ENCODE measurements at places on chromosomes 5 and 9. TPM values are rescaled to one million over a fixed set of nuclear protein-coding genes. Genes with fewer than 3 reads are reported as not detected.
A peak's percentile ranks its signal among the peaks of the same experiment; 100 is the strongest.

Gene ADGRV1
- polyA plus RNA-seq, result 0.06 TPM

Gene PHF24
- polyA plus RNA-seq, result not detected

Gene ANKRD18B
- 0.85 TPM for polyA plus RNA-seq

Gene PTCH1
- polyA plus RNA-seq, result 3.3 TPM

Gene PPIC
- polyA plus RNA-seq, result 105 TPM

Gene PCDHB8
- polyA plus RNA-seq, result 0.42 TPM

- no peak for DNase-seq
These were observed 126.1 kb upstream of the RETREG1 start for GRCh38 chr5:16742938-16743337.

DNA sequence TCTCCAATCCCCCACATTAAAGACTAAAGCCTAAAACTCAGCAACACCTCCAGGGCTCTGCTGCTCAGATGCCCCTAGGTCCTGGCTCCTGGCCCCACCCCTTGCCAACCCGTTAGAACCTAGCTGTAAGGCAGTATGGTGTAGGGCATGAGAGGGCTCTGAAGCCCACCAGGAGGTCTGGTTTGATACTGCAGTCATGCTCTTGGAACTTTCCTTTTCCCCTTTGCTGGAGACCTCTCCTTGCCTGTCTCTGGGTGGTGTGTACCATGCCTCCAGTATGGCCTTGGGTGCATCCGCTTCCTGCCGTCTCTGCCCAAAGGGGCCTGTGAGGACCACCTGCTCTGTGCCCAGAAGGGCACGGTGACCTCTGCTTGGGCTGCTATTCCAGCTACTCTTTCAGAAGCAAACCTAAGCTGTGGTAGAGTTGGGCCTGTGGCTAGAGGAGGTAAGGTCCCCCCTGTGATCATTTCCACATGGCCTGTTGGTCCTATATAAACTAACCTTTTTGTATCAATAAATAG lies 3.5 kb downstream of the TENT4A start:
- DNase-seq, result no peak

GRCh38 chr5:97937846-97938245 lies 754.8 kb upstream of the RIOK2 start:
- DNase-seq, result no peak

DNA sequence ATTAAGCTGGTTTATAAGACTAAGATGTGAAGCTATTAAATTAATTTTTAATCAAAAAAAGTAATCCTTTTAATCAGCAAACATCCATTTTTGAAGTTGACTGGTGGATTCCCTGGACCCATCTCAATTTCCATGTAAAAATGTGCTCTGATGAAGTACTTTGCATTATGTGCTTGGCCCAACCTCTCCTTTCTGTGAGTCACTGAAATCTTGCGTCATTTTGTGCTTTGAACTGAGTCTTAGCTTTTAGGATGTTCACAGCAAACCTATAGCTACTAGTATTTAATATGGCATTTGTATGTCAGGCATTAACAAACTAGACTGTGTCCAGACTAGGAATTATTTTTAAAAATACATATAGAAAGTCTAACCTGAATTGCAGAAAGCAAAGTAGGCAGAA lies 55.0 kb upstream of the CDH12 start:
- no peak for DNase-seq

- DNase-seq, result peak; percentile 90
These were observed 1.1 kb downstream of the FKBP15 start for GRCh38 chr9:113219969-113220368.

DNA sequence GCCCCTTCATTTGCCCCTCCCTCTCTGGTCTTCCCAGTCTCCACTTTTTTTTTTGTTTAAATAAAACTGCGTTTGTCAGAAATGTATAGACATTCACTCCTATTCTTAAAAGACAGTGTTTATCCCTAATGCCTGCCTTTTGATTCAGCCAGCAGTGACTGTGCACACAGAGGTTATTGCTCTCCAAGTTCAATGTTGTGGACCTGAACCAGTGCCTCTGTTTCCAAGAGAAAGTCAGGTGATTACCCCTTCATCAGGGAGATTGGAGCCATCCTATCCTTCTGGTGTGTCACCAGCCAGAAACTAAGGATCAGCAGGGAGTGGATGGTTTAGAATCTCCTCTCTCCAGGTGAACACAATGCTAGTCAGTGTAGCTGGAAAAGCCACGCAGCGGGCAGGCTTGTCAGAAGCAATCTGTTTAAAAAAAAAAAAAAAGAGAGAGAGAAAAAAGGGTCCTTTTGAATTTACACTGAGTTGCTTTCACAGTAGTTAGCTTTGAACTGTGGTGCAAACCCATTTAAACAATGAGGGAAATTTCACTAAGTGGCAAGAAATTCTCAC lies 167.5 kb upstream of the DMRT1 start:
- no peak for DNase-seq

DNA sequence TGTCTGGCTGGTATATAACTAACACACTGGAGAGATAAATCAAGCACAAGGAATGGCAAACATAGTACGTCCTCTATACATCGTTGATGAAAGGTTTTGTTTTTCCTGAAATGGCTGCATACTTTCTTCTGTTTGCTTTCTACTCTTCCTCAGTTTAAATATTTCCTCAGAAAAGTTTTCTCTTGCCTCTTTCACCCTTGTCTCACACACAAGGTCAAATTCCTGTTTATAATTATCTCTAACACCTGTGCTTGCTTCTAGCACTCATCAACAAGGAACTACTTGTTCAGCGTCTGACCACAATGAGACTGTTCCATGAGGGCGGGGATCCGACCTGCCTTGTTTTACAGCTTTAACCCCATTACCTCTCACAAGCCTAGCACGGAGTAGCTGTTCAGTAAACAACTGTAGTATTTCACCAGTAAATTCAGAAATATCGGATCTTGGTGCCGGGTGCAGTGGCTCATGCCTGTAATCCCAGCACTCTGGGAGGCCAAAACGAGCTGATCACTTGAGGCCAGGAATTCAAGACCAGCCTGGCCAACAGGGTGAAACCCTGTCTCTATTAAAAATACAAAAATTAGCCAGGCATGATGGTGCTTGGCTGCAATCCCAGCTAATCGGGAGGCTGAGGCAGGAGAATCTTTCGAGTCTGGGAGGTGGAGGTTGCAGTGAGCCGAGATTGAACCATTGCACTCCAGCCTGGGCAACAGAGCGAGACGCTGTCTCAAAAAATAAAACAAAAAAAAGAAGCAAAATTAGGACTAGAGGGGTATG lies 37.0 kb downstream of the NR6A1 start:
- DNase-seq, result no peak

DNA sequence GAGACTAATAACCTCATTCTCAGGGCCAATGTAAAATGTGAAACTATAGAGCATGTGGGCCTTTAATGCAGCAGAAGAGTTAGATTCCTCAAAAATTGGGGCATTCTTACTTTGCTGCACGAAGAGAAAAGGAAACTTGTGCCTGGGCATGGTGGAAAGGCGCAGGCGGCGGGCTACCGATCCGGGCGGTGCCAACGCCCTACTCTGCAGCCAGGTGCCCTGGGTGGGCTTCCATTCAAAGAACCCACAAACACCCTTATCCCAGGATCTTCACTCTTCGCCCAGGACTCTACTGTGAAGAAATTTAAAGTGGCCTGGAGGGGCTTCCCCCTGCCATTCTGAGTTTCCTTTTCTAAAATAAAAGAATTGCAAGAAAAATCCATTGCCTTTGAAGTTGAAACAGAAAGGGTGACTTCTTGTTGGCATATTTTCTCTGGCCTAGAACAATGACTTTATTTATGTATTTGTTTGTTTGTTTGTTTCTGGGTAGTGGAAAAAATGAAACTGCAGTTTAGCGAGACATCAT lies 124.9 kb downstream of the TMEM161B start:
- DNase-seq, result no peak

DNA sequence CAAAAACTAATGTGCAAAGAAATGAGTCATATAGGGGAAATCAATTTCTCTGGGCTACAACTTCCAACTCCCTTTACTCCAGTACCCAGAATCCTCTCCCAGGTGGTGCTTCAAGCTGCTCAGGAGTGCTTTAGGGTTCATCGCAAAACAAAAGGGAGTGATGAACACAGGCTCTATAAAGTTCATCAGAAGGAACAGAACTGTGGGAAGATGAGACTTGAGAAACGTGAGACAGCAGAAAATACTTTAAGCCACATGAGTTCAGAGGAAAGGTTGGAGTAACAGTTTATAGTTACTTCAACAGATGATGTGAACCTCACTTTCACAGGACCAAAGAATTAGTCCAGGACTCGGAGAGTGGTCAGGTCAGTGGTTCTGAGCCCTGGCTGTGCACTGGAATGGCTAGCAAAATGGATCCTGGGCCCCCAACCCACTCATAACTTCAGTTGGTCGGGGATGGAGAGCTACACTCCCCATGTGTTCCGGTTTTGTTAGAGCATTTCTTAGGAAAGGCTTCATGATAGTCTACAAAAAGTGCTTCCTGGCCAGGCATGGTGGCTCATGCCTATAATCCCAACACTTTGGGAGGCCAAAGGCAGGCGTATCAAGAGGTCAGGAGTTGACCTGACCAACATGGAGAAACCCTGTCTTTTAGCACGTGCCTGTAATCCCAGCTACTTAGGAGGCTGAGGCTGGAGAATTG lies 4.3 kb downstream of the RPL12 start:
- peak; percentile 24 for DNase-seq

DNA sequence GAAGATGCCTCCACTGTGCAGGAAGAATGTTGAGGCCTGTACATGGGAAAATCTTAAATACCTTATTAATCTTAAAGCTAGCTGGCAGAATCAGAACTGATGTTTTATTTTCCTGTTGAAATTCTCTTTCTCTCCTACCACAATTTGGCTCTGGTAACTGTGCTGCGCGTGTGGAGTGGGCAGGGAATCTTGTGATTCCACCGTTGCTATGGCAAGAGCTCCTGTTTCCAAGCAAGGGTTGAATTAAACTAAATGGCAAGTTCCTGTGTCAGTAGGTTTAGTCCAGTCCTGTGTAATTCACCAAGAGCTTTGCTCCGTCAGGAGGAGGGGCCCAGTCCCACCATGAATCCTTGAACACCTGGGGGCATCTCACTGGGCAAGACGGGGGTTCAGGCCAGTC lies 36.4 kb downstream of the NXNL2 start:
- DNase-seq, result no peak

- peak; percentile 57 for DNase-seq
These were observed 247.0 kb downstream of the YTHDC2 start for GRCh38 chr5:113760486-113760885.

DNA sequence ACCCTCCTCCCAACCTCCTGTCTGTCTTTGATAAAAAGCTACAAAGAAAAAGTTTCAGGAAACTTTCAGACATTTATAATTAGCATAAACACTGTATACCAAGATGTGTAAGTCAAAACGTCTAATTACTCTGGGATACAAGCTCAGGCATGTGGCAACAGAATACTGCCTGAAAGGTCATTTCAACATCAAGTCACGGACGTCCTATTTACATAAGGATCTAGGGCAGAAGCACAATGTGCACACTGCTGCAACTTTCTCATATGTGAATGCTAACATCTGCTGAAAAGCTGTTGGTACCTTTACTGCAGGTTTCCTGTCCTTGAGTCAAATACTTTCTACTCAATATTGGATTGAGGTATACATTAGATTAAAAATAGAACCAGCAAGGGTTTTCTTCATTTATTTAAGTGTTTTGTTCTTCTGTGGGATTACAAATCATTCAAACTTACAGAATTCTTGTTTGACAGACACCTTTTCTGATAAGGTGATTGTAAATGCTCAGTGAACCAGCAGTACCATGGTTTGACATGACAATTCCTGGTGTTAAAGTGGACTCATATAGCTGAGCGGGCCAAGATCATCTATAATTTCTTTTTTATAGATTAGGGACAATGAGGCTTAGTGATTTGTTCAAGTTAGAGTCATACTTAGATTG lies 36.8 kb downstream of the ELL2 start:
- no peak for DNase-seq

DNA sequence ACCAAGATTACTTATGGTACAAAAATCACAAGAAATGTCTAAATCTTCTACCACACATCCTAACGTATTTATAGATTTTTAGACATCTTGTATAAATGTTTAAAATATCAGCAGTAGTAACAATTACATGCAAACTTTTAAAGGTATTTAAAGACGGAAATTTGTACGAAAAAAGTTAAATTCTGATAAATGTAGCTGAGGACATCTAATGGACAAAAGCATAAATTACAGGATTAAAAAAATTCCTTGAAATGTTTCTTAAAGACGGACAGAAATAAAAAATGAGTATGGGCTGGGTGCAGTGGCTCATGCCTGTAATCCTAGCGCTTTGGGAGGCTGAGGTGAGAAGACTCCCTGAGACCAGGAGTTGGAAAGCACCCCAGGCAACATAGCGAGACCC lies 15.8 kb downstream of the ERCC8 start:
- DNase-seq, result peak; percentile 42

DNA sequence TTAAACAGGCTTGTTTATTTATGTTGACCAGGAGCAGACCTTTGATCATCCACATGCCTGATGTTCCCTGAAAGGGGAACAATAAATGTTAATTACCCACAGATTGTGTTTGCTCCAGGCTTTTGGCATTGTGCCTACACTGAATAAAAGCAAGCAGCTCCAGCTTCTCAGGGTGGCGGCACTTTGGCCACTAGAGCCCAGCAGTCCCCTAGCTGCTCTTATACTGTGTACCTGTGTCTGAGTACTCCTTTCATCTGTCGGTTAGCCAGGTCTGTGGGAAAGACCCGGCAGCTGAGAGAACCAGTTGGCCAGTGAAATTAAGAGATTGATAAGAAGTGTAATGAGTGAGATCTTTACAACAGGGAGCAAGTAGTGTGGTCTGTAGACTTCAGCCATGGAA lies 254.8 kb upstream of the FTMT start:
- DNase-seq, result no peak

DNA sequence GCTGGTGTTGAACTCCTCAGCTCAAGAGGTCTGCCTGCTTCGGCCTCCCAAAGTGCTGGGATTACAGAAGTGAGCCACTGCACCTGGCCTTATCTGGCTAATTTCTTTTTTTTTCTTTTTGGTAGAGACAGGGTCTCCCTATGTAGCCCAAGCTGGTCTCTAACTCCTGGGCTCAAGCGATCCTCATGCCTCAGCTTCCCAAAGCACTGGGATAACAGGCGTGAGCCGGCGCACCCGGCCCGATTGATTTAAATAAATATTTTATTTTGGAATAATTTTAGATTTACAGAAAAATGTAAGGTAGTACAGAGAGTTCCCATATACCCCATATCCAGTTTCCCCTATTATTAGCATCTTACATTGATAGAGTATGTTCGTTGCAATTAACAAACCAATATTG lies 155.0 kb upstream of the MVB12B start:
- DNase-seq, result no peak

All from fibroblast of lung (primary cell).